Kidney (tissue), 22 donors: ENCODE measurements at places on chromosomes 7 and 10.

- no peak for DNase-seq
These were observed 10.9 kb upstream of the CYP3A4 start for GRCh38 chr7:99794585-99795502.

GRCh38 chr7:17844514-17845196 lies 95.6 kb downstream of the SNX13 start:
- no peak for DNase-seq

DNA sequence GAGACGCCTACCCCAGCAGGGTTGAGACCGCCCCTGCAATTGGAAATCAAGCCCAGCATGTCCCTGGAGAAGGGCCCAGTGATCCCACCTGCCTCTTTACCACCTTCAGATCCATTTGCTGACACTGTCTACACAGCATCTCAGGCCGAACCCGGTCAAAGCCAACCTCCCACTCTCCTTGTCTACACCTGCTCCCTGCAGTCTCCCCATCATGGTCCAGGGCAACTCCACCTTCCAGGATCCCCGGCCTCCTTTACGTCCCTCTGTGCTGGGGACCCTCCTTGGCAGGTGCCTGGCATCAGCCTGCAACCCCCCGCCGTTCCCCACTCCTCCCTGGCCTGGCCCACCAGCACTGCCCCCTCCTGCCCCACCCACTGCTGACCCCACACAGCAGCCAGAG lies 227.2 kb downstream of the PAXIP1 start:
- DNase-seq = no peak

DNA sequence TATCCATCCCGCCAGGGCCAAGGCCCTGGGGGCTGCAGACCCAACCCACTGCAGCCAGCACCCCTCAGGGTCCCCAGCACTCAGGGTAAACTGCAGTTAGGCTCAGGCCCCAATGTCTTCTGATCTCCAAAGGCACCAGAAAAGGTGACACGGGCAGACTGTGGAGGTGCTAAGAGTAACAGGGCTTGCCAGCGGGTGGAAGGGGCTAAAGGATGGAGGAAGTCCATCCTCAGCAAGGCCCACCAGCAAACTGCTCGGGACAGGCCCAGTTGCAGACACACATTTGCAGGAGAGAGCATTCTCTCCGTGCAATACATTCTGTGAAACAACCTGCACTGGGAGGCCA lies 95.6 kb upstream of the DDC start:
- DNase-seq = no peak

DNA sequence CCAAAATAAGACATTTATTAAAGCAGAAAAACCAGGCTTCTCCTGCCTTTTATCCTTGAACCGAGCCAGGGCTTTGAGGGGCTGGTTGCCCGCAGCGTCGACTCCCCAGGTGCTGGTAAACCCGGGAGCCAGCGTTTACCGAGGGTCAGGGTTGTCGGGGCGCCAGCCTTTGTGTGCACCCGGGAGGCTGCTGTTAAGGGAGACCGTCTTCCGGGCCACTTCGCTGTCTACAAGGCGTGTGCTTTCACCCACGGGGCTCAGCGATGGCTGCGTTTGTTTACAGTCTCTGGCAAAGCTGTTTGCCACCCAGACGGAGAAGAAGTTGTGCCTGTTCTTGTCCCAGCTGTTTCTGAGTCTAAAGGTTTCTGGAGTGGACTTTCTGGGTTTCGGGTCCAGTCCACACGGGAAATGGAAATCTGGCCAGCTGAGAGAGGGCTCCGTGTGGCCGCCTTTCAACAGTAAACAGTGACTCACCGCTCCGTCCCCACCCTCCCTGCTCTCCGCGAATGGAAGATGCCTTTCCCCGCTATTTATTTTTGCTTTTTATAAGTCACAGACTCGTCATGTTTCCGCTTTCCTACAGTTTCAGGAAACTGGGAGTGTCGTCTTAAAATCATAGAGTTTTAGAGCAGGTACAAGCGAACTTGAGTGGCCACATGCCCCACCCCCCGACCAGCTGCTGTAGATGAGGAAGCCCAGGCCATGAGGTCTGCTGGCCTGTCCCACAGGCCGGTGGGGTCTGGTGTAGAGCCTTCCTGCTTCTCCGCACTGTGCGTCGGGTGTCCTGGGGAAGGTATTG lies 2.2 kb downstream of the MAFK start:
- DNase-seq = peak; percentile 66

GRCh38 chr7:127754457-127754856 lies 102.5 kb downstream of the SND1 start:
- DNase-seq = no peak

GRCh38 chr7:110470420-110470819 lies 620.5 kb upstream of the LRRN3 start:
- DNase-seq = no peak

DNA sequence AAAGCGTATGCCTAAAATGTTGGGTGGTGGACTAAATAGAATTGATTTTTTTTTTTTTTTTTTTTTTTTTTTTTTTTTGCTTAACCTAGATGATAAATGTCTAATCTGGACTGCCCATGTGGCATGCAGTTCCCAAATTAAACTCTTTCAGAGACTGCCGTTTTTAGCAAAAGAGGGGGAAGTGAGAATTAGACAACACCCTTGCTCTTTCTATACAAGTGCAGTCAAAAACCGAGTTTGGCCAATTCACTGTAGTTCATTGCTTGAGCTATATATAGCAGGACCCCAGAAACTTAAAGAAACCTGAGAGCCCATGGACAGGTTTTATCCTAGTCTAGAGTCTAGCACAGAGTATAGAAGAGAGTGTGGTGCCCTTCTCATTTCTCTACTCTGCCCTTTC lies 141.9 kb downstream of the GRM3 start:
- no peak for DNase-seq

DNA sequence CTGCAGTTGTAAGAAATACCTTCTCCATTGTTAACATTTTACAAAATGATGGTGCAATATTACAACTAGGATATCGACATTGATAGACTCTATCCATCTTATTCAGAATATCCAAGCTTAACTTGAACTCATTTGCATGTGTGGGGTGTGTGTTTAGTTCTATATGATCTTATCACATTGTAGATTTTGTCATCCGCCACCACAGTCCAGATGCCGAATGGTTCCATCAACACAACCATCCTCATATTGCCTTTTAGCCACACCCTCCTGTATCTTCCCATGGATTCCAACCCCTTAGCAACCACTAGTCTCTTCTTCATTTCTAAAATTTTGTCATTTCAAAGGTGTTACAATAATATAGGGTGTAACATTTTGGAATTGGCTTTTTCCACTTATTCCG lies 452.9 kb upstream of the AKR1E2 start:
- DNase-seq = no peak

DNA sequence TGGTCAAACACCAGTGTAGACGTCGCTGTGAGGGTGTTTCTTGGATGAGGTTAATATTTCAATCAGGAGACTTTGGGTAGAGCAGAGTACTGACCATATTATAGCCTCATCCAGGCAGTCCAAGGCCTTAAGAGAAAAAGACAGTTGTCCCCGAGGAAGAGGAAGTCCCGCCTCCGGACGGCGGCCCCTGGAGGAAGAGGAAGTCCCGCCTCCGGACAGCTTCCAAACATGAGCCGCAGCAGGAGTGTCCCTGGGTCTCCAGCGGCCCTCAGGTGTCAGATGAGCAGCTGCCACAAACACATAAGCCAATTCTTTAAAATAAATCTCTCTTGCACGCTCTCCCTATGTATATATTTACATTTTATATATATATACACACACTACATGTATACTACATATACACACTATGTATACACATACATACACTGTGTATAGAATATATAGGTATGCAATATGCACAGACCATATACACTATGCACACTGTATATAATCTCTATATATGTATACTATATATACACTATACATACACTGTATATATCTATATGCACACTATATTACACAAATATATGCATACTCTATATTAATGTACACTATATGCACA lies 37.5 kb downstream of the PWWP2B start:
- peak; percentile 84 for DNase-seq

GRCh38 chr7:102934239-102934638 lies 21.4 kb downstream of the LRRC17 start:
- DNase-seq = no peak

DNA sequence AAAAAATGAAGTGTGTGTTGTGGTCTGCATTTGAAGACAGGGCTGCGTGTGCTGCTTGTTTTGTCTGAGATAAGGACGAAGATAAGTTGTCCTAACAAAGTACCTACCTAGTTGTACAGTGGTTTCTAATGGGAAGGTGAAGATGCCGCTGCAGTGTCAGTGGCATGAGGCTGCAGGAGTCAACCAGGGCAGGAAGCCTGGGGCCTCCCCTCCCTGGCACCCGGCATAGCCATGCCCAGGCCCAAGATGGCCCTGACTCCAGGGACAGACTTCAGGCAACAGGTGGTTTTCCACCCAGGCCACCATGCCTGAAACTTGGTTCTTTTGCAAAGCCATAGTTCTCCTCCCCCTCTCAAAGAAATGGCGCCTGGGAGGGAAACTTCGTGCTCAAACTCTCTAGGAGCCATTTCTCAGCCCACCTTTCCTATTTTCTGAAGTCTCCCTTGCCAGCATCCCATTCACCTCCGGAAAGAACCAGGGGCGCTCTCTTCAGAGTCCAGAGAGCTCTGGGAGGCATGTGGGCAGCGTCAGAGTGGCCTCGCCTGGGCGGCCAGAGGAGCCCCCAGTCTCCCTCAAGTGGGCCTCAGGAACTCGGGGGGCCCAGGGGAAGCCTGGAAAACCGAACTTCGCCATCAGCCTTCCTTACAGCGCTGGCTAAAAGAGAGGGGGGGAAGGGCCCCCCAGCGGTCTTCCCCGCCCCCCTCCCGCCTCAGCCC lies 2.1 kb upstream of the KAT6B start:
- DNase-seq = peak; percentile 40

- no peak for DNase-seq
These were observed 777.5 kb upstream of the POM121L12 start for GRCh38 chr7:52257890-52258289.

- DNase-seq = no peak
These were observed 75.3 kb downstream of the EPC1 start for GRCh38 chr10:32271617-32272016.

GRCh38 chr10:28569506-28570159 lies 36.7 kb downstream of the WAC start:
- DNase-seq = no peak

DNA sequence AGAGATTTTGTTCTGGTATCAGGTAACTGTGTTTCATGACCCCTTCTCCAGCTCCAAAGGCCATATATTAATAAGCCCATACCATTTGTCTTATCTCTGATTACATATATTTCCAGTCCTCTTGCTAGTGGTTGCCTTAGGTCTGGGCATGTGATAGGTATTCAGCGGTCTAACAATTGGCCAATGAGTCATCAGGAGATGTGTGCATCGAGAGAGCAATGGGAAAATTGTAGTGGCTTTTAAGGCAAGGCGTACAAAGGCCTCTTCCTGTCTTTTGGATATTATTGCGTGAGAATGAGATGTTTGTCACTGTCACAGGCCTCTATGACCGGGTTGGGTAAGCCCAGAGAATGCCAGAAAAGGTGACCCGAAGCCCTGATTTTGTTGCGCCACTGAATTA lies 38.6 kb upstream of the SFRP5 start:
- DNase-seq = no peak

DNA sequence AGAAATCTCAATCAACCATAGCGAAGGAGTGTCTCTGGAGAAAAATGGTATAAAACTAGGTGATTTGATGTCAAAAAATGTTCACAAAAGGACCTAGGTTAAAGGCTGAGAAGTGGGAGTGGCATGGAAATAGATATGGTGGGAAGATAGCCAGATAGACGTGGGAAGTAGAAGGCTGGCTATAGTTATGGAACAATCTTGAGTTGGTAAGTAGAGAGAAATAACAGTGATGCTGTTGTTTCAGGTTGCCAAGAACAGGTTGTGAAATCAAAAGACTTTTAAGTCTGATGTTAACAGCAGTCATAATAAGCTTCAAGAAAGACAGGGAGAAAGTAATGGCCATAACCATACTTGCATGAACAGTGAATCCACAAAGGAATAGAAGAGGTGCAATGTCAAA lies 106.1 kb upstream of the RSU1 start:
- DNase-seq = no peak

- no peak for DNase-seq
These were observed 232.7 kb downstream of the IMMP2L start for GRCh38 chr7:111329367-111330234.

DNA sequence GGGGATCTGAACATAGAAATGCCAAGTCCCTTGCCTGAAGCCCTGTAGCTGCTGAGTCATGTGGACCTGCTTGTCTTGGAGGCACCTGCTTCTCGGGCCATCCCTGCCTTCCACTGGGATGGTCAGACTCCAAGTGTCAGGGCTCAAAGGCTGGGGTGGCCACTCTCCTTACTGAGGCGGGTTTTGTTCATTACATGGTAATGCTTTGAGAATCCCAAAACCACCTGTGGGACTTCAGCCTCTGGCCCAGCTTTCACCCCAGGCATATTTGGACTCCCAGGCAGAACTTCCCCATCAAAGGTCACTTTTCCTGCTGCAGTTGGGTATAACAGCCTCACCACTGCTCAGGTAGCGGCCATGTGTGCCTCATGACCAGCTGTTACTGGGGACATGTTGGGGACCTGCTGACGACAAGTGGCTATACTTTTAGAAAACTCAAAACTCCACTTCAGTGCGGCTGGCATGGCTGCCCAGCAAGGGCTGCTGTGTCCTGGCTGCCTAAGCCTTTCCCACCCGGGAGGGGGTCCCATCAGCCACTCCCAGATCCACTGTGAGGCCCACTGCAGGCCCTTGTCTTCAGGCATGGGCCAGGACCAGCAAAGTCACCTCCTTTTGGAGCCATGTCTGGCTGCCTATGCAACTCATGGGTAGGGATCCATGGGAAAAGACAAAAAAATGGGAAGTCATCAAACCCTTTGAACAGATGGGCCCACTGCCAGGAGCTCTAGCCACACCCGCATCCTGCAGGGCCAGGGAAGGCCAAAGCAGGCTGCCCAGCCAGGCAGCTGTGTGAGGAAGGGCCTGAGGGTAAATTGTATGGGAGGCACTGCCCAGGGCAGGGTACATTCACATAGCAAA lies 96.7 kb downstream of the ARHGAP22 start:
- no peak for DNase-seq

- no peak for DNase-seq
These were observed 7.4 kb downstream of the TMEM248 start for GRCh38 chr7:66928388-66928787.

DNA sequence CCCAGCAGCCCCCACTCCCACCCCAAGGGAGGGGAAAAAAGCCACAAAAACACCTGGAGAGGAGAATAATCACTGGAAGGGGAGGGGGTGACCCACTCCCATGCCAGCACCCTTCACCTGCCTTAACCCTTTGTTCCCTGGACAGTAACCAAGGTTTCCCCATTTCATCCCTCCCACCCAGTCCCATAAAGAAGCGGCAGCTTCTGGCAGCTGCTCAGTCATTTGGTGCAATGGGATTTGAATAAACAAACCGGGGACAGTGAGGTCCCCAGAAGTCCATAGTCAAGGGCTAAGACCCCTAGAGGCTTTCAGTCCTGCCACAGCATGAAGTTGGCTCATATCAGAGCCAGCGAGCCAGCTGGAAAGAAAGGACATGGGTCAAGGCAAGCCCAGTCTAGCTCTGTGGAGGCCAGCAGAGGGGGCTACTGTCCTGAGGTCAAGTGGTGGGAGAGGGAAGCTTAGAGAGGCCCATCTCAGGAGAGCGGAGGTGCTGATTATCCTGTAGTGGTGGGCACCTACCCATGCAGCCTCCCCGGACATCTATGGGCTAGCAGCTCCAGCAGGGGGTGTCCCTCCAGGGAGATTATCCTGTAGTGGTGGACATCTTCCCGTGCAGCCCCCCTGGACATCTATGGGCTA lies 58.9 kb upstream of the LBX1 start:
- peak; percentile 45 for DNase-seq
